ENCODE measurements at places on chromosomes 2 and 18. TPM values are rescaled to one million over a fixed set of nuclear protein-coding genes. Genes with fewer than 3 reads are reported as not detected.

DNA sequence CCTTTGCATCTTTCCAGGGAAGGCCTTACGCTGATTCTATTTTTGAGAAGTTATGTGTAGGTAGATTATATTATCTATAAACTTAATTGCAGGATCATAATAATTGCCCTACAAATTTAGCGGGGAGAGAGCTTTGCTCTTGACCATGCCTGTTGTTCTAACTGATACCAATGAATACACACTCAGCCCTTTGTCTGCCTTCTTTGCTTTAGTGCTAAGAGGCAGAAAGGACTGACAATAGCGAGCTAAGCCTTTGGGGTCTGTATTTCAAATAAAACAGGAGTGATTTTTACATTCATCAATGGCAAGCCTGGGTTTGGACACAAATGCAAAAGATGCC is 115.3 kb upstream of the STON1 start:
- no peak for DNase-seq

The KLF11 gene
- total RNA-seq: not detected

The HOXD13 gene
- not detected for total RNA-seq

DNA sequence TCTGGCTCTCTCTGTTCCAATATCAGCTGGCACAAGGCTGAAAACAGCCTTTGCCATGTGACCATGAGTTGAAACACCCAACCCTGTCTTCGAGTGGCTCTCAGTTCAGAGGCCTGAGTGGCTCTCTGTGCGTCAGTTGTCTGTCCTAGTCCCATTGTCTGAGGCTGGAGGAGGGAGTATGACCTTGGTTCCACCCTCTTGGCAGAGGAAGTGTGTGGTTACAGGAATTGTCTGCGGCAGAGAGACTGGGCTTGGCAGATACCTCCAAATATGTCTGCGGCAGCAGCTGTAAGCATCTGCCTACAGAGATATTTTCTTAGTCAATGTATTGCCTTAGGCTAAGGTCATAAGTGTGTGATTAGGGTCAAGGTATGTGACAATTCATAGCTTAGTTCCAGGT is 32.6 kb downstream of the CNGA3 start:
- no peak for DNase-seq

The CRYGD gene
- not detected for total RNA-seq

- no peak for DNase-seq
Observed at GRCh38 chr2:47091118-47091517, 64.0 kb downstream of the STPG4 start.

DNA sequence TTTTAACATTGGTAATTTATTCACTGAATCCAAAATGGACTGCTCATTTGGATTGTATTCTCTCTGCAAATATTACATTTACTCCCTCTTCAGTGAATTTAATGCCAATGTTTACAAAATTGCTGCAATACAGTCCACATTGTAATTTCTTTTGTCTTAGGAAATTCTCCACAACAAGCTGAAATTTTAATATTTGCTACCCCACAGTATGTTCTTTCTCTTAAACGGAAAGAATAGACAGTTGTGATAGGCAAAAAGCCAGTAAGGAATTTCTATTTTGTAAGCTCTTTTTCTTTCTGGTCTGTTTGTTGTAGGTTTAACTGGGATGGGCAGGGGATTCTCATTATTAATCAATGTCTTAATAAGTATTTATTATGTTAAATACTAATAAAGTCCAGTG is 92.0 kb downstream of the CSRNP3 start:
- DNase-seq: no peak

DNA sequence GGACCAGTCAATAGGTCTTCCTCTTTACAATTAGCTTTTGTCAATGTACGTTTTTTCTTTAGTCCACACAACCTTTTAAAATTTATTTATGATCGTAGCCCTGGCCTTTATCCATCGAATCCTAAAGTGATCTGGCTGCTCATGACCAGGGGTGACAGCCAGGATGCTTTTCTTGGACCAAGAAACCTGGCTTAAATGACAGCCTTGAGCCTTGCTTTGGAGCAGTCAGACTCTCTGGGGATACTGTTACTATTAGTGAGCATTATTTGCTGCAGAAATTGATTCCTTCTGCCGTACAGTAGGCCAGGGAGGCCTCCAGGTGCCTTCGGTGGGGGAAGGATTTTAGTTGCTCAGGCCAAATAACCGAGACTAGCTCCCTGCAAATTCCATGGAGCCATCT is 70.2 kb downstream of the AGAP1 start:
- DNase-seq: no peak

DNA sequence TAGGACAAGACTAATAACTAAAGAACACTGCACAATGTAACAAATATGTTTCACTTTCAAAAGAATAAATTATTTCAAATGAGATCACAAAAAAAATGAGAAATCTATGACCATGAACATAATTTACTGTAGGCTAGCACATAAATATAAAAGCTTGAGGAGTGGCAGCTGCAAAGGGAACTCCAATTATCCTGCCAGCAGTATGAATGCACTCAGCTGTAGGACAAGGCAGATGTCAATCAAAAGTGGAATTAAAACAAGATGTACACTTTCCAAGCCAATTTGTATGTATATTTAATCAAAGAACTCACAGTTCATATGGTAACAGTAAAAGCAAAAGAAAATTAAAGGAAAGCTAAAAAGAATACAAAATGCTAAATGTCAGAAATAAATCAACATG is 76.6 kb upstream of the NCKAP5 start:
- DNase-seq: no peak

The GREB1L gene
- total RNA-seq: not detected

The TEKT4 gene
- total RNA-seq: not detected

GRCh38 chr2:134218930-134219658 is 34.8 kb upstream of the MGAT5 start:
- no peak for DNase-seq

The TMEM131 gene
- 20.9 TPM for total RNA-seq

- no peak for DNase-seq
Observed at GRCh38 chr2:50635824-50636223, 396.1 kb downstream of the NRXN1 start.

The ST8SIA3 gene
- not detected for total RNA-seq

GRCh38 chr18:45722899-45723298 is 1.1 kb upstream of the SLC14A1 start:
- DNase-seq: peak; percentile 92

The UPP2 gene
- not detected for total RNA-seq

GRCh38 chr18:33616556-33616955 is 38.5 kb downstream of the ASXL3 start:
- DNase-seq: no peak

DNA sequence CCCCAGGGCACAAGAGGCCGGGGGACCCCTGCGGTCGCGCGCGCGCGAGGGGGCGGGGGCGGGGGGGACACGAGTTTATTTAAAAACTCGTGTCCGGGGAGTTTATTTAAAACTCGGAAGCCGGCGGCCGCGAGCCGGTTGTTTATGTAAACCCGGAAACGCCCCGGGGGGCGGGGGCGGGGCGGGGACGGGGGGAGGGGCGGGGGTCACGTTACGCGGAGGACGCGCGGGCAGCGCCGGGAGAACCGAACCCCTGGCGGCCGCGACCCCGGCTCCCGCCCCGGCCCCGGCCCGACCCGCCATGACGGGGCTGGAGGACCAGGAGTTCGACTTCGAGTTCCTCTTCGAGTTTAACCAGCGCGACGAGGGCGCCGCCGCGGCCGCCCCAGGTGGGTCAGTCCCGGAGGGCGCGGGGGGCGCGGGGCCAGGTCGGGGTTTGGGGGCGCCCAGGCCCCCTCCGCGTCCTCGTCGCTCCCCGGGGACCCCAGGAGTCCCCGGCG is 4.4 kb downstream of the NFATC1 start:
- peak; percentile 88 for DNase-seq

The SERPINB8 gene
- 4.1 TPM for total RNA-seq

The EMILIN1 gene
- not detected for total RNA-seq

The NYAP2 gene
- not detected for total RNA-seq

- DNase-seq: no peak
Observed at GRCh38 chr18:49544362-49544761, 17.5 kb upstream of the LIPG start.
